ENCODE measurements at places on chromosomes 7 and 10.

GRCh38 chr7:24767878-24768569, 10.8 kb upstream of the GSDME start:
- DNase-seq, result no peak

DNA sequence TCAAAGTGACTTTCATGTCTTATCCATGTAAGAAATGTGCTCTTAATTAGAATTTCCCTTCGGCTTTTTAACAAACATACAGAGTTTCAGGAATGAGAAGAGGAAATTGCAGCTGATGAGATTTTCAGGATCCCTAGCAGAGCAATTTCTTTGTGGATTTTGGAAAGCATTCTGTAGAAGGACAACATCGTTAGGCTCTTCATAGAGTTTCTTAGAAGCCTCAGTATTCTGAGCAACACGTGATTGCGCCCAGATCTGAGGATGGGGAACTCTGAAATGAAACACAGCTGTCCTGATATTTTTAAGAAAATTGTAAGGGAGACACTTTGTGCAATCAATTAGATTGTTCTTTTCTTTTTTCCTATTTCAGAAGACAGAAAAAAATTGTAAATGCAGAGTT, 85.8 kb downstream of the LHFPL3 start:
- no peak for DNase-seq

DNA sequence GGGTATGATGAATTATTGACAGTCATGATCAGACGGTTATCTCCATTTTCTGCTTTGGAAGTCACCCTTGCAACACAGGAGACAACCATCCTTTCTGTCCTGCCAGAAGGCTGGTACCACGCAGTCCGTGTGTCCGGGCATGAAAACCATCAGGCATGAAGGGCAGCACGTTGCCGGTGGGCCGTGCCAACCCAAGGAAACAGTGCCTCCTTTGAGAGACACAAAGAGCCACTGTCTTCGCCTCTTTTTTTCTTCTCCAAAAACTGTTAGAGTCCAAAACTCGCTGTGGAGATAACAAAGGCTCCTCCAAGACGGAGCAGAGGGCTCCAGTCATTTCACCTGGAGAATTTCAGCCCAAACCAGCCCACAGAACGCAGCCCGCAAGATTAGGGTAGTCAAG, 60.4 kb upstream of the ARHGAP21 start:
- DNase-seq, result no peak

GRCh38 chr7:132580717-132581285, 4.5 kb upstream of the PLXNA4 start:
- DNase-seq, result peak; percentile 49

GRCh38 chr7:112752576-112752975, 37.6 kb downstream of the TMEM168 start:
- no peak for DNase-seq

DNA sequence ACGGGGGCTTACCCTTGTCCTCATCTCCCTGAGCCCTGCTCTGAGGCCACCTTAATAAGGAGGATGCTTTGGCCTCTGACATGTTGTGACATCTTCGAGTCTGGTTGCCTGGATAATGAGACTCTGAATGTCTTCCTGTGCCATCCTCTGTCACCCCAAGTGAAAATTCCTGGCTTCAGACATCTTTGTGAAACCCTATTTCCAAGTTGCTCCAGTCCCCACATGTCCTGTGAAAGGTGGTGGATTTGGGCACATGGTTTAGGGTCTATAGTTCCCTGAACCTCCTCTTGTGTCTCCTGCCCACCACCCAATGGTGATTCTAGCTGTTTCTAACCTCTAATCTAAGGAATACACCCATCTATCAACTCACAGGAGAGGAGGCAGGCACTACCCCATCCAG, 223.1 kb upstream of the GLI3 start:
- no peak for DNase-seq

GRCh38 chr7:156034397-156034796, 222.1 kb upstream of the SHH start:
- no peak for DNase-seq

DNA sequence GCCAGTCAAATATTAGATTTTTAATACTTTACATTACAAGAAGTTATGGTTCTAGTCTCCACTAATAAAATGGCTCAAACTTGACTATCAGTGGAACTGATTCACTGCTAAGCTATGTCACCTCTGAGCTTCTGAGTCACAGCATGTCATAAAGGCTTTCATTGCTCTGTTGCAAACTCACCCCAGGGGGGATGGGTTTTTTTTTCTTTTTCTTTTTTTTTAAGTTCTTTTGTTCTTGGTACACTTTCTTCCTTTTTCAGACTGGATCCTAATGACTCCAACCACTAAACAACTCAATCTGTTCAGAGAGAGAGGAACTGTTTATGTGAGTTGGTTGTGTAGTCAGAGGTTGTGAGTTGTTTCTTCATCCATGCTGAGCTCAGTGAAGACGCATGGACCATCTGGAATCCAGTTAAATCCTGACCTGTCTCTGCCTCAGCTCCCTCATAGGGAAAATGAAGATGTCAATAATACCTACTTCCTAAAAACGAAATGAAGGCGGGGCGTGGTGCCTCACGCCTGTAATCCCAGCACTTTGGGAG, 11.0 kb downstream of the MYOF start:
- no peak for DNase-seq

- no peak for DNase-seq
Observed at GRCh38 chr7:45078125-45078681, 10.6 kb downstream of the NACAD start.

DNA sequence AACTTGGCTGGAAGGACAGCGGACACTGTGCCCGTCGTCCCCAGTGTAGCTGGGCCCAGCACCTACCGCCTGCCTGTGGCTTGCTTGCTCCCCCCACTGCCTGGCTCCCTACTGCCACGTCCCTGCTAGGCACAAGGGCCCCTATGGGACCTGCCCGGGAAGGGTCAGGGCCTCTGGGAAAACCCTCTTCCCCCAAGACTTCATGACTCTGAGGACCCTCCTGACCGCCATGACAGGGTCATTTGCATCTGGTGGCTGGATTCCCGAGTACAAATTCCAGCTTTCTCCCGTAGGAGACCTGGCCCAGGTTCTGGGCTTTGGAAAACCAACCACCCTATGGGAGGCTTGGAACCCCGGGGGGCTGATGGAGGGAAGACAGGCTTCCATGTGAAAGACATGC, 1.4 kb upstream of the MMD2 start:
- DNase-seq, result no peak

DNA sequence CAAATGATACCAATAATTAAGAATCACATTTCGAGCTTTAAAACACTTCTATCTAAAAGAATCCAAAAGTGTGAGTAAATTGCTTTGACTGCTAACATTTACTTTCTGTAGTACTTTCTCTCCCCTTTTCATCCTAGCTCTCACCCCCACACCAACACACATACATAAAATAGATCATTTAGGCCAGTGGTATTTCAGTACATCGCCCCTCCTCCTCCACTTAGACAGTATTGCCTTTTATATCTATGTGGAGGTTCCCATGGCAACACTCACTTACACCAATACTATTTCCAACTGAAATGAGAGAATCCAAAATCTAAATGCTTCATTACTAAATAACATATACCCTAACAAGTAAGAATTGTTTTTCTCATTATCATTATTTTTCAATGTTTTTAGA, 58.9 kb downstream of the HIBADH start:
- no peak for DNase-seq

DNA sequence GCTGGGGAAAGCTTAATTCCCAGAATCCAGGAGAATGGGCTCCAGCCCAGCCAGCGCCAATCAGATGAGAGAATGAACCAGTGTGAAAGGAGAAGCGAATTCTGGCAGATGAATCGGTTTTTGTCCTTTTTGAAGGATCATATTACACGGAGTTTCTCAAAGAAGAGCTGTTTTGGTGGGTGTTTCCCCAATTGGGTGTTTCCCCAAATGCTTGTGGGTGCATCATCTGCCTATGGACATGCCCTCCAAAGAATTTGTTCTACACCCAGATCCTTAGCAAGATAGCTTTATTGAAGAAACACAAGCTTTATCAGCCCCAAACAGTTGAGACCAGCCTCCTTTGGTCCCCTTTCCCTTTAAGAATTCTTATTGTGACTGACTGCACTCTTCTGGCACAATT, 186.5 kb upstream of the GPR26 start:
- no peak for DNase-seq

DNA sequence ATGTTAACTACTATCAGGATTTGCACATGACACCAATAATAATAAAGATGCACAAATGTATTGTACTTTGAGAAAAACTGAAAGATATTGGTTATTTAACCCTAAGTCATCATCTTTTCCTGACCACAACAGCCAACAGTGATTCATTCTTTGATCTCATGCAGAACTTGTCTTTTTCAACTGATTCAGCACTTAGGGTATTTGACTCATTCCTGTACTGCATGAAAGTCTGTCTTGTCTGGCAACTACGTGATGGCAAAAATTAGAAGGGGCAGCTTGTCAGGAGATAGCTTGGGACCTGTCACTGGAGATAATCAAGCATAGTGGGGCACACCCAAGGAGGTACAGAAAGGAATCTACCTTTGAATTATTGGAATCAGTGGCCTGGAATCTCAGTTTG, 77.8 kb upstream of the LRRC17 start:
- DNase-seq, result no peak

DNA sequence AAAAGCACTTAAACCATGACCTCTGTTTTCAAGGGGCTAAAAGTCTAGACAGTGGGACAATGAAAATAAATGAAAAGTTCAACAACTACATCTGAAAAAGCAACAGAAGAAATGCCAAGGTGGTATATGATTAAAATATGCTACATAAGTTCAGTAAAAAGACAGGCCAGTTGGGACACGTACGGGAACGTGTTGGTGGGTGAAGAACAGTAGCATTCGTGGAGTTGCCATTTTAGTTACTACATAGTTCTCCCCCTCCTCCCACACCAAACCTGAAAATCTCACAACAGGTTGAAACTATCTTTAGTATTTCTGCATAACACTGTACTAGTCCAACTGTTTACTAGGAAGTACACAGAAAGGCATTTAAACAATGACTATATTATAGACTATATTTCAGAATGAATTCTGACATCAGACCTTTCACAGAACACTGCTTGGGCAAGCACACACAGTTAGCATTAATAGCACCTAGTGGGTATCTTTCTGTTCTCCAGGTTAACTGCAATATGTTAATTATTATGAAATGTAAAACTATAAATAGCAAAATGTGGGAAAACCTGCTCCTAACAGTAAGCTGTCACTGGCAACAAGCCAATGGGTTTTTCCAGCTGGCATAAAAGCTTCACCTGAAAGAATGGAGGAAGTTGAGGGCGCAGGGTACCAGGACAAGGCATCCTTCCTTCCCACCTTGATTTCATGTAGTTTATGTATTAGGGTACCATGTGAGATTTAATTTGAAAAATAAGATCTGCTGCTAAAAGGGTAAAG, 135.0 kb downstream of the STRA8 start:
- no peak for DNase-seq

DNA sequence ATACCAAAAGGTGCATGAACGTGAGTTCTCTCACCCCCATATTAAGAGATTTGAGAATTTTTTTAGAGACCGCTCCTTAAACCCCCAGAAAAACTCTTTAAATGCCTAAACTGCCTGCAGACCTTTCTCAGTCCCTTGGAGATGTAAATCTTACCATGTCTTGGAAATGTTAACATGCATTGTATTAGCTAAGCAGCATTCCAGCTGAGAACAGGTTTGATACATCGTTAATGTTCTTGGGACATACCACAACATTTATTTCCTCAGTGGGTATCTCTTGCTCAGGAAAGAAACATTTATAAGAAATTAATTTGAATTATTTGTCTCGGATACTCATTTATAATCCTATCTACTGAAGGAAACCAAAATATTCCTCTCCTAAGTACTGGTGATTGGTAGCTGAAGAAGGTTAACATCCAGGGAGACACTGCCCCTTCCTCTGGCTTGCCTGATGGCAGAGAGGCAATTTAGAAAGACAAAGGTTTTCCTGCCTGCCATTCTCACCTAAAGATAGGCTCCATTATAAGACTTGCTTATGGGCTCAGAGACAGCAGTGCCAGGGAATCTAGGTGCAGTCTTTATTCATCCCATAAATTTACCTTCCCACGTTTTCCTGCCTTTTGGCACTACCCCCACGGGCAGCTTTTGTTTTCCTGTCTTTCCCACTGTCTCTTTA, 141.2 kb downstream of the COBL start:
- no peak for DNase-seq

GRCh38 chr7:29087840-29088170, 58.5 kb downstream of the CPVL start:
- no peak for DNase-seq

DNA sequence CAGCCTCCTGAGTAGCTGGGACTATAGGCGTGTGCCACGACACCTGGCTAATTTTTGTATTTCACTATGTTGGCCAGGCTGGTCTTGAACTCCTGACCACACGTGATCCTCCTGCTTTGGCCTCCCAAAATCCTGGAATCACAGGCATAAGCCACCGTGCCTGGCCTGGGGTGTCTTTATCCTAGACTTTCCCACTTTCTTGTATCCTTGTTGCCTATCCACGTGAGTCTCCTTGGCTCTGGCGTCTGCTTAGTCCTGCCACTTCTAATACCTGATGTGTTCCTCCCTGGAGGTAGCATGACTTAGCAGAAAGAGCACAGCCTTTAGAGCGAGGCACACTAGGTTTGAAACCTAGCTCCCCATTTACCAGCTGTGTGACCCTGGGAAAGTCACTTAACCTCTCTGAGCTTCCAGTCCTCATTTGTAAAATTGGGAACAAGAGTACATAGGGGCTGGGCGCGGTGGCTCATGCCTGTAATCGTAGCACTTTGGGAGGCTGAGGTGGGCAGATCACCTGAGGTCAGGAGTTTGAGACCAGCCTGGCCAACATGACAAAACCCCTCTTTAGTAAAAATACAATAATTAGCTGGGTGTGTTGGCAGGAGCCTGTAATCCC, 344.6 kb downstream of the TYW1 start:
- DNase-seq, result no peak

DNA sequence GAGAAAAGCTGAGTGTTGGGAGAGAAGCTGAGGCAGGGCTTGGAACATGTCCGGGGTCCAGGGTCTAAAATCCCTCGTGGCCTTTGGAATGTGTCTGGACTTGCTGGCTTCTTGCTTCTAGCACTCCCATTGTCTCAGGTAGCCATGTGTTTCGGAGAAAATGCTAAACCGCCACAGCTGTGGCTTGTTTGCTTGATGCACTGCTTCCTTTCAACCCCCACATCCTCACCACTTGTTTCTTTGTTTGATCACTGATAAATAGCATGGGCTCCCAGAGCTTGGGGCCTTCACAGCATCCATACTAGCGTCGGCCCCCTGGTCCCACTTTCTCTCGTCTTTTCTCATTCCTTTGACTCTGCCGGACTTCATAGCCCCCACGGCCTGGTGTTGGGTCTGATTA, 102.7 kb downstream of the ANKRD26 start:
- DNase-seq, result no peak

- peak; percentile 48 for DNase-seq
Observed at GRCh38 chr7:26329520-26330255, 38.0 kb downstream of the SNX10 start.

GRCh38 chr10:74121368-74121767, 29.3 kb downstream of the AP3M1 start:
- DNase-seq, result no peak

GRCh38 chr7:24965831-24966708, 13.9 kb downstream of the OSBPL3 start:
- no peak for DNase-seq

- no peak for DNase-seq
Observed at GRCh38 chr10:46232084-46232483, 54.7 kb upstream of the ANTXRL start.
